G401 (cell line): ENCODE measurements at places on chromosomes 7 and 10. TPM values are rescaled to one million over a fixed set of nuclear protein-coding genes. Genes with fewer than 3 reads are reported as not detected.

Gene STEAP1
- not detected in 2 replicates for total RNA-seq

Gene SPRN
- not detected in 2 replicates for total RNA-seq

Gene PLEKHA8
- total RNA-seq, result 13.7 and 21.5 TPM in 2 replicates

Gene BMPER
- total RNA-seq, result not detected in 2 replicates

Gene TMEM139
- not detected in 2 replicates for total RNA-seq

Gene OSBPL3
- 3.6 and 7.1 TPM in 2 replicates for total RNA-seq

Gene SMARCD3
- 65.7 and 68.2 TPM in 2 replicates for total RNA-seq

Gene NXPH1
- total RNA-seq, result not detected in 2 replicates

Gene MRLN
- total RNA-seq, result not detected in 2 replicates

Gene TMEM229A
- total RNA-seq, result not detected in 2 replicates

Gene MLXIPL
- total RNA-seq, result not detected in 2 replicates

Gene PVRIG
- not detected in 2 replicates for total RNA-seq

Gene FAM180A
- not detected in 2 replicates for total RNA-seq

Gene SORCS1
- total RNA-seq, result not detected in 2 replicates

Gene PTPRN2
- not detected in 2 replicates for total RNA-seq

Gene TWIST1
- total RNA-seq, result 2.5 TPM in 1 of 2 replicates, not detected in the other

Gene BTBD16
- total RNA-seq, result not detected in 2 replicates

Gene CPED1
- 21.5 and 30.7 TPM in 2 replicates for total RNA-seq

Gene EPHB6
- total RNA-seq, result not detected in 2 replicates

Gene MINDY4
- 6.8 and 7.5 TPM in 2 replicates for total RNA-seq

Gene ANTXRL
- total RNA-seq, result not detected in 2 replicates

Gene PAPSS2
- not detected in 2 replicates for total RNA-seq

Gene ZNF853
- 12.1 and 16.6 TPM in 2 replicates for total RNA-seq

Gene SLC29A3
- 3.3 and 3.4 TPM in 2 replicates for total RNA-seq

Gene TMEM236
- total RNA-seq, result not detected in 2 replicates

Gene PNLIPRP1
- total RNA-seq, result not detected in 2 replicates

Gene LBX1
- total RNA-seq, result 17.5 and 32.2 TPM in 2 replicates

Gene SPDYE16
- total RNA-seq, result not detected in 2 replicates

Gene PRKCQ
- 0.27 and 0.55 TPM in 2 replicates for total RNA-seq

Gene GIMAP1
- total RNA-seq, result not detected in 2 replicates

Gene LEP
- total RNA-seq, result not detected in 2 replicates

Gene NPC1L1
- total RNA-seq, result not detected in 2 replicates

Gene HOXA9
- 66.5 and 71.2 TPM in 2 replicates for total RNA-seq

Gene H2BK1
- not detected in 2 replicates for total RNA-seq

Gene SDK1
- total RNA-seq, result not detected in 2 replicates

Gene PPP1R9A
- 3.3 and 8.2 TPM in 2 replicates for total RNA-seq

Gene DENND10
- 33.3 and 36.4 TPM in 2 replicates for total RNA-seq

Gene SLC18A3
- not detected in 2 replicates for total RNA-seq

Gene FOXP2
- not detected in 2 replicates for total RNA-seq

Gene ANKRD1
- 2.3 TPM in 2 replicates for total RNA-seq
